Stimulated activated CD4-positive, alpha-beta T cell treated with anti-CD3 and anti-CD28 coated beads, Interleukin-1b, Interleukin-23, amount 100 ng/mL, for 24 hours (primary cell): ENCODE measurements at places on chromosomes 6 and 20.

DNA sequence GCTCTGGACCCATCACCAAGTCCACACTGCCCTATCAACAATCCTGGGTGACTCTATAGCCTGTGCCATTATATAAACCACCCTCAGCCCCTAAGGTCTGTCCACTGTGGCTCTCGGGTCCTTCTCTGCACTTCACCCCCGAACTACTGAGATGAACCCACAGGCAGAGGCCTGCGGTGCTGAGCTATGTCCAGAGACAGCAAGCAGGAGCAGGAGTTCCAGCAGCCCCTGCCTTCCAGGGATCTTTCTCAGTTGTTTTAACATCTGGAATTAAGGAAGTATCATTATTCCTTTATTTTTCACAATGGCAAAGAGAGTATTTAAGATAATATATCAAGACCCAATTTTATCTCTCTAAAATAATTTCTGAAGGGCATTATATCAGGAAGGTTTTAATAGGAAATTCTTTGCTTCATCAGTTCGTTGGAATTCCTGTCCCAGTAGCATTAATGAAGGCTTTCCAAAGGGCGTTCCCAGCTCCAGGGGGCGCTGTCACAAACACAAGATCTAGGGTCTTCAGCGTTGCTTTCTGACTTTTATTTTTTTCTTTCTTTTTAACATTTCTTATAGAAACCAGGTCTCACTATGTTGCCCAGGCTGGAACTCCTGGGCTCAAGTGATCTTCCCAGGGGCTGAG lies 27.3 kb downstream of the RRBP1 start:
- DNase-seq = no peak

GRCh38 chr6:146878168-146878951 lies 279.6 kb downstream of the ADGB start:
- no peak for DNase-seq

DNA sequence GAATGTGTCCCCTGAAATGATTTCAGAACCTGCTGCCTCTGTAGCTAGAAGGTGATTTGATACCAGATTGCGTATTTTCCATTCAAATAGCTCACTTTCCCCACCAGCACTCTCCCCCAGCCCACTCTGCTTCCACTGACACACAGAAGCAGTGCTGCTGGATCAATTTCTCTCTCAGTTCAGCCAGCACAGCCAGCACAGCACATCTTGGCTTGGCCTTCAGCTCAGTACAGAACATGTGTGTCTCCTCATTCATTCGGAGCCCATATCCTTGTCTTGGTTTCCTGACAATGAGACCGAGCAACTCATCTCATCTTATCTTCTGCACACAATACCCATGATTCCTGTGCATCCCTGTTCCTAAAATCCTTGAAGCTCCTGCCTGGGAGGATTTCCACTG lies 33.8 kb upstream of the CD83 start:
- no peak for DNase-seq

GRCh38 chr6:128078276-128078675 lies 177.4 kb upstream of the THEMIS start:
- DNase-seq = no peak

GRCh38 chr6:99471638-99472037 lies 43.6 kb downstream of the USP45 start:
- no peak for DNase-seq
